ENCODE measurements at places on chromosomes 2 and 18.

- no peak for DNase-seq
Measured at GRCh38 chr2:191038241-191038725, 24.3 kb upstream of the STAT1 start.

DNA sequence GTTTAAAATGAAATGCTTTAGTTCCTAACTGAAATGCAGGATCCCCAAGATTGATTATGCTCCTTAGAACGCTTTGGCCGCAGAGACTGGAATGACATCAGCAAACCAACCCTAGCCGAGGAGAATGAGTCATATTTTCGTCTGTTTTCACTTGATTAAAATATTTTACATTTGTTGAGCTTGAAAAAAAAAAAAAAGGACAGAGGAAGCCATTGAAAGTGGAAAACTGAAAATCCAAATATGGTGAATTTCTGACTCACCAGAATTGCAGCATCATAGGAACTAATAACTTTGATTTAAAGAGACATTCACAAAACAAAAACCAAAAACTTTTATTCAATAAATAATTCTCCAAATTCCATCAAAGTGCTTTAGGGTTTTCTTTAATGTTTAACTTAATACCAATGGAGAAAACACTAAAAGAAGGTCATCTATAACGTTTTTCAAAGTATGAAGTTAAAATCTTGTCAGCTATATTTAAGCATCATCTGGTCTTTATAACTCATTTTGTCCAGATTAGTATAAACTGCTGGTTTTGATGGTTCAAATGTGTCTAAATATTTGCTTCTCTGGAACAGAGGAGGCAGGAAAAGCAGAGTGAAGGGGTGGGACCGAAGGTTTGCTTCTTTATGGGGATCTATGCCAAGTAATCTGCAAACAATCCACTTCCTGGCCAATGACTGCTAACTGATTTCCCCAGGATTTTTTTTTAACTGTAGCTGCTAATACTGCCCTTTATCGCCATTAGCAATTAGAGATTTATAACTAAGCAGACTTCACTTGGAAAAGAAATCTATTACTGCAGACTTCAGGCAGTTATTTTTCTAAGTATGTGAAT, 30.9 kb upstream of the COL5A2 start:
- no peak for DNase-seq

GRCh38 chr2:207176247-207176646, 10.5 kb upstream of the KLF7 start:
- DNase-seq: no peak

DNA sequence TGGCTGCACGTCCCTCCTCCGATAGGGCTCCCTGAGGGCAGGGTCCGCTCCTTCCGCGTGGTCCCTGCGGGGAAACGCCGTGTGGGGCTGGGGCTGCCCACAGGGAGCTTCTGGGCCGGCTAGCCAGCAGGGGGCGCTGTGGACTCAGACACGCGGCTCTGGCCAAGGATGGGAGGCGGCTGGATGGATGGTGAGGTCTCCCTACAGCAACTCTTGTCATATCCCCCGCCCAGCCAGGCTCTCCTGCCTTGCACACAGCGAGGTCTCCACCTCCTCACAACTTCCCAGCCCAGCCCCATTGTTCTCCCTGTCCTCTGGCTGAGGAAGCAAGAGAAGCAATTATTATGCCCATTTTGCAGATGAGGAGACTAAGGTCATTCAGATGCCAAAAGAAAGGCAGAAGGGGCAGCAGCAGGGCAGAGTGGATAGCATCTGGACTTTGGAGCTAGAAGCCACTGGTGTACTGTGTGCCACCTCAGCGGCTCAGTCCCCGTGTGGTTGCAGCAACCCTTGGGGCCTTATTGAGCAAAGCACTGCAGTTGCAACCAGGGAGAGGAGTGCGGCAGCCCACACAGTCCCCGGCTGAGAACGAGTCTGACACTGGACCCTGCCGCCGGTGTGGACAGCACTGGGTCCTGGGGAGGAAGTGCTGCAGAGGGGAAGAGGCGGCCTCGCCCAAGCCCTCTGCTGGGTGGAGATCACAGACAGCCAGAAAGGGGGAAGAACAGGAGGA, 99.0 kb downstream of the ZFP36L2 start:
- DNase-seq: no peak

GRCh38 chr2:118774458-118775133, 72.9 kb downstream of the EN1 start:
- DNase-seq: no peak

DNA sequence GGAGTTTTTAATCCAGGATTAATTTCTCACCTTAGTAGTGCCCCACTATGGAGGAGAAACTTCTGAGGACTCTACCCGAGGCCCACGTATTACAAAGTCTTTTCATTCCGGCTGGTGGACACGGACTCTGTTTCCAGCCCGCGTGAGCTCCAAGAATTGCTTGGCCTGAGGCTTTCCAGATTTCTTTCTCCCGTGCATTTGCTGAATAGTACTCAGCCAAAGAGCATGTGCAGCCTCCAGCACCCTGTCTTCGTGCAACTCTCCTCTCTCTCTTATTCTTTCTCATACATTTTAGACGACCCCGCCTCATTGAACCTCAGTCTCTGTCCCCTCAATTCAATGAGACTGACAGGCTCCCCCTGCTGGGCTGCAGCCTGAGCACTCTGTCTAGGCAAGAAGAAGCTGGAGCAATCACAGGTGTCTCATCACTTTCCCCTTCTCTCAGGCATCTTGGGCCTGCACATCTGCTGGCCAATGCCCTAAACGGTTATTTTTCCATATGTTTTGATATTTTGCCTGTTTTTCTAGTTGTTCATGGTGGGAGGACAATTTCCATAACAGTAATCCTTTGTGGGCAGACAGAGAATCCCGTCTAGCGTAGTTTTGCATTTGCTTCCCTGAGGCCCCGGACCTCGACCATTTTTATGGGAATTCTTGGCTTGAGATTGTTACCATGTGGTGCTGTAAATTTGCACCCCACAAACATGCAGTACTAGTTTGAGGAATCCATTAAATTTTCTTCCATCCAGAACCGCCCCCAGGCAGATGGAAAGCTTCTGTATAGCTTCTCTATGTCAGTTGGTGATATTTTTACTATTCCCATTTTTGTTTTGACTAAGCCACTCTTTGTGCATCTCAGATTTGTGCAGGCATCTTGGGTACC, 50.1 kb upstream of the LPIN2 start:
- DNase-seq: no peak

DNA sequence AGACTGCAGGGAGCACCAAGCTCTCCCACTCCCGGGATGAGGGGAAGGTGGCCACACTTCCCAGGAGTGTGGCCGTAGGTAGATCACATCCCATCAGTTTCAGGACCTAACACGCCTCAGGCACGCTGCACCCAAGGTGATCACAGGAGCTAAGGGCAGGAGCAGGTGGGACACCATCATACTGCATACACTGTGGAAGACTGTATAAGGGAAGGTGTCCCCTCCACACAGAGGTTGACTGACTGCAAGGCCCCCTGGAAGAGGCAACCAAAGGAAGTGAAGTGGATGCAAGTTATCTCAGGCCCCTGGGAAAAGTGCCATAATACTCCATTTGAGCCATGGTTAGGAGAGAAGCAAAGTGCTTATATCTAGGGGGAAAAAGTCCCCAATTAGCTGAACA, 351.9 kb upstream of the SMIM21 start:
- DNase-seq: no peak

- DNase-seq: no peak
Measured at GRCh38 chr18:715626-716025, 3.2 kb upstream of the ENOSF1 start.

DNA sequence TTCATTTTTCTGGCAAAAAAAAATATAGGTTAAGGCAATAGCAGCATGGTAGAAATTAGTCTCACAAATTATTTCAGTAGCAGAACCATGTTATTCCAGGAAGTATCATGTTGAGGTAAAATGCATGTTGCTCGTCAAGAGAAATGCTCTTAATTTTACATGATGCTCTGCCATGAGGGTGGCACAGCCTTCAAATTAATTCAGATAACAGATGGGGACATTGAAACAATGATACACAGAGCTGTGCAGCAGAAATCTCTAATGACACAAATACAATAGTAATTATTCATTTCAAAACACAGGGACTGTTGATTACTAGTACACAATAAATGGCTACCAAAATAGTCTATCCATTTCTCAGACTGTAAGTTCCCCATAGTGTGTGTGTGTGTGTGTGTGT, 24.8 kb downstream of the GAREM1 start:
- no peak for DNase-seq

- DNase-seq: no peak
Measured at GRCh38 chr2:39227628-39228412, 15.9 kb downstream of the CDKL4 start.

DNA sequence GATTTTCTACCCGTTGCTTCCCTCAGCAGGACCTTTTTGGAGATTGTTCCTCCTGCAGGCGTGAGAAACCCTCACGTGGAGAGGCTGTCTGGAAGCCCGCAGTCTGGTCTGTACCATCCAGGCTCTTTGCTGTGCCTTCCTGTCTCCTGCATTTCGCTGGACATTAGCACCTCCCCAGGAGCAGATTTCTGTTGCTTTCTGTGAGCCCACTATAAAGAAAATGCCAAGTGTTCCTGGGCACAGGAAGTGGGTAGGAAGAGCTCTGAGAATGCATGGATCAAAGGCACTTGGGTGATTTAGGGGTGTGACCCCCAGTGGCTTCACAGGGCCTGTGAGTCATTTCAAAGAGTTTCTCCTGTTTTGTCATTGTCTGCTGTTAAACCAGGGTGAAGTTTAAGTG, 27.3 kb downstream of the SPTBN1 start:
- no peak for DNase-seq

DNA sequence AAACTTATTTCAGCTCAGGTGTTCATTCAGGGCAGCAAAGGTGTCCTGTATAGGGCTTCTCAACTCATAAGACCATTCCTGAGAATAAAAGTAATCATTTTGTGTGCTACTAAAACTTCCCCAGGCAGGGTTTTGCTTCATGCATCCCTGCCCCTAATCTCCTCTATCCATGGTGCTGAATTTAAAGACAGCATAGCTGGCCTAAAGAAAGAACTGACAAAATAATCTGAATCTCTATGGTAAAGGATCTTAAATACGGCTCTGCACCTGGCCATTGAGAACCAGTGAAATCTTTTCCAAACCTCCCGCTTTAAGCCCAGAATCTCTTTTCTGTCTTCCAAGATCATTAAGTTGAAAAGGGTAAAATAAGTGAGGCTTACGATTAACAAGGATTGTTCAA, 292.1 kb upstream of the KLHL29 start:
- DNase-seq: no peak

- DNase-seq: no peak
Measured at GRCh38 chr2:124328397-124328796, 303.3 kb downstream of the CNTNAP5 start.

GRCh38 chr18:31217038-31217849, 54.6 kb upstream of the DSC1 start:
- DNase-seq: no peak

- DNase-seq: no peak
Measured at GRCh38 chr2:41878716-41879234, 169.0 kb upstream of the PKDCC start.

GRCh38 chr2:167980439-167980838, 267.0 kb downstream of the STK39 start:
- DNase-seq: no peak

GRCh38 chr18:23228102-23229061, 93.1 kb downstream of the CABLES1 start:
- no peak for DNase-seq

DNA sequence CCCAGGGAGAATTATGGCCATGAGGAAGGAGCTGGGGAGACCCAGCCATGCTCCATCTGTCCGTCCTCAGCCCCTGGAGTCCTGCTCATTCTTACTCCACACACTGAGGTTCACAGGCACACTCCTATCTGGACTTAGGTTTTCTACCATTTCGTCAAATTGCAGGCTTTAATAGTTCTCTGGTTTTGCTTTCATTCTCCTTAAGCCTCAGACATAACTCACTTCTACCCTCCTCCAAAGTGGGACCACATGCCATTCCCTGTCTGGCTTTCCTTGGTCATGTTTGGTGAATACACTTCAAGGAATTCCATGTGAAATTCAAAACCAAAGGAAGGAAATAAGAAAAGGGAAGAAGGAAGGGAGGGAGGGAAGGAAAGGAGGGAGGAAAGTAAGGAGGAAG, 115.7 kb downstream of the CMPK2 start:
- DNase-seq: no peak

- DNase-seq: no peak
Measured at GRCh38 chr2:222887124-222887523, 26.3 kb downstream of the ACSL3 start.

- no peak for DNase-seq
Measured at GRCh38 chr2:177501186-177501585, 108.6 kb downstream of the AGPS start.
